ENCODE measurements at places on chromosomes 1 and 21. TPM values are rescaled to one million over a fixed set of nuclear protein-coding genes. Genes with fewer than 3 reads are reported as not detected.

Gene CELA3B
- not detected for total RNA-seq

Gene CYP4A22
- not detected for total RNA-seq

DNA sequence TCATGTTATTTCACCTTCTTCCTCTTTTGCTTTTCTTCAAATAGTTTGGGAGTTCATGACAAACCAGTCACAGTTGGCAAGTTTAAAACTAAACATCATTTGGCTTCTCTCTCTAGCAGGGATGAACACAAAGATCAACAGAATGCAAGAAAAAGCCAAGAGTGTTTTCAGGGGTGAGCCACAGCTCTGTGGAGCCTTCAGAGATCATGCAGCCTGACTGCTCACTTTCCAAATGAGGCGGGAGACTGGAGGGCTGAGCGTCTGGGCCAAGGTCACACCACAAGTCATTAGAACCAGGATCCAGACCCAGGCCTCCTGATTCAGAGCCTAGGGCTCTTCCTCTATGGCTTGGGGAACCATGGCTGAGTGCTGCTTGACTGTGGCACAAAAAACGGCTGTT is 2.7 kb downstream of the DPT start:
- no peak for DNase-seq

DNA sequence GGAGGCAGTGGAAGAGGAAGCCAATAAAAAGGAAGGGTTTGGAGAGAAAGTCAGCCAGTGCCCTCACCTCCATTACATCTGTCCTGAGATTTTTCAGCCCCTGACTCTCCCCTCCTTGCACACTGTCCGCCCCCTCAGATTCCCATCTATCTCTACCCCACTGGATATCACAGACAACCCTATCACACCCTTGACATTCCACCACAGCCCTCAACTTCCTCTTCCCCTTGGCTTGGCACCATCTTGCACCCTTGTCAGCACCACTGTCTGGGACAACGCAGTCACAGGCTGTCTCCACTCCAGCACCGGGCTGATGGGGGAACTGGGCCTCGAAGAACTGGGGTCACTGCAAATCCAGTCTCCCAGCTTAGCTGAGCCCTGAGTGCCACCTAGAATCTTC is 14.2 kb upstream of the PLEKHA6 start:
- DNase-seq = no peak

GRCh38 chr1:106620521-106620954 is 435.9 kb upstream of the PRMT6 start:
- no peak for DNase-seq

- no peak for DNase-seq
Observed at GRCh38 chr1:12542138-12542465, 75.9 kb downstream of the DHRS3 start.

DNA sequence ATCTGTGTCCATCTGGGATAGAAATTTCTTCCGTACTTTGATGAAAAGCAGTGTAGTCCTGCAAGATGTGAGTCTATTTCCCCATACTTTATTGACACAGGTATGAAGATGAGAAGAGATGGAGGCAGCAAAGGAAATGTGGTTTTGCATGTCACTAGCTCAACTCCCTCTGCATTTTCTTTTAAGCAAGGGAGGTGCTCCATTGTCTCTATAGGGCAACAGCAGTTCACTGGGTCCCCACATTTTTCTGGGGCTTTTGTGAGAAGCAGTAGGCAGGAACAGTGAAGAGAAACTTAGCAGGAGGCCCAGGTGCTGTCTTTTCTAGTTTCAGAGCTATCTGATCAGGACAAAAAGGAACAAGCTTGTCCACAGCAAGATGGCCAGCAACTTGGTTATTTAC is 37.1 kb downstream of the C21orf91 start:
- DNase-seq = no peak

Gene GPR52
- total RNA-seq = 3.5 TPM

DNA sequence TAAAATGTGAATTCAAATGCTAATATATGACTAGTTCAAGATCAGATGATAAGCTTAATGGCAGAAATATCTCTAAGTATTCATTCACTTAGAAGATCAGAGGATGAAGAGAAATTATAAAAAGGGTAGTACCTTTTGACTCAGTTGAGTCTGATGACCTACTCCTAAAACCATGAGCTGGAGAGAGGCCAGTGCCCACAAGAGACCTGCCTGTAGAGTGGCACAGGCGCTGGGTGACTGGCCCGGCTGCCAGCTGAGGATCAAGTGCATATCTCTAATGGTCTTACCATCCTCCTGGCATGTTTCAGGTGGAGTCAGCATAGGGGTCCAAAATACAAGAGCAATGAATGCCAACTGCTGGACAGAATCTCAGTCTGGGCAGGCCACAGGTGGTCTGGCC is 14.1 kb downstream of the DDAH1 start:
- DNase-seq = no peak

Gene INKA2
- total RNA-seq = 1.6 TPM

GRCh38 chr1:220149742-220150141 is 55.8 kb downstream of the IARS2 start:
- no peak for DNase-seq

DNA sequence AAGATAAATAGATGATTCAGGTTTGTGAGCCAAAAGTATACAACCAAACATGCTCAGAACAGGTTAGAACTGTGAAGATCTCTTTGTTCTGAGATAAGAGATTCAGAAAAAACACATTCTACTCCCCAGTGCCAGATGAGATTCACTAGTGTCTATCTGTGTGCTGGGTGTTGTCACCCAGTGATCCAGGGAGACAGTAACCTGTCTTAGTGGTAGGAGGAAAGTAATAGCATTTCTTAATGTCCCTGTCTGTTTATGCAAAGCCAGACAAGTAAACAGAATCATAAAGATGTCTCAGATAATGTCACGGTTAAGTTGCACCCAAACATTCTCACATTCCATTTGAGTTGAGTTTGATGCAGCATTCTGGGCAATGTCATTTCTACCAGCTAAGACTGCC is 18.9 kb upstream of the NKAIN1 start:
- no peak for DNase-seq

Gene KMO
- total RNA-seq = not detected

- DNase-seq = no peak
Observed at GRCh38 chr21:23111070-23111600, 2112.9 kb downstream of the NCAM2 start.

DNA sequence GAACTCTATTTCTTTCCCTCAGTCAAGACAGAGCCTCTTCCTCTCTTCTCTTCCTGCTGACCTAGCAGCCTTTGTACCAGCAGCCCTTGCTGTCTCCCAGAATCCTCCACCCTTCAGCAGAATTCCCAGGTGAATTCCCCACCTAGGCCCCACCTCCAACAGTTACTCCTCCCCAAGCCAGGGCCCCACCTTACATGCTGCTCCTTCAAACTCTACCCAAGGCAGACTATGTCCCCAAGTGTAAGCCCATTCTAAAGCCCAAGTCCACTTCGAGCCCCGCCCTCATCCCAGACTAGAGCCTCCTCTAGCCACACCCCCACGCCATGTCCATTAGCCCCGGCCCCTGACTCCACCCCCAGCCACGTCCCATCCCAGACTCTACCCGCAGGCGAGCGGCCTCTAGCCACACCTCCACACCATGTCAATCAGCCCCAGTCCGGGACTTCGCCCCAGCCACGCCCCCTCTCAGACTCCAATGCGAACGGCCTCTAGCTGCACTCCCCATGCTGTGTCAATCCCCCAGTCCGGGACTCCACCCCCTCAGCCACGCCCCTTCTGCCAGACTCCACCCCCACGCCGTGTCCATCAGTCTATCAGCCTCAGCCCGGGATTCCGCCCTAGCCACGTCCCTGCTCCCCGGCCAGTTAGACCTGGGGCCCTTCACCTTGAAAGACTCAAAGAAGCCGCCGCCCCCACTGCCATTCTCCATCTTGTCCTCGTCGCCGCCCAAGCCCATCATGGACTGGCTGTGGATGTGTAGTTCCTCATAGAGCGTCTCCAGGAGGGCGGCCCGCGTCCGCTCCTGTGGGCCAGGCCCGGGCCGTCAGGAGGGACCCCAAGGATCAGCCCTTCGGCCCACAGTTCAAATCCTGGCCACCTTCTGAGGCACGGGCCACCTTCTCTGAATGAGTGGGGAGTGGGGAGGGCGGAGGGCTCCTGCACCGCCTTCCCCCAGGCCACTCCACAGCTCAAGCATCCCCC is 61.3 kb downstream of the RAP1GAP start:
- peak; percentile 46 for DNase-seq

GRCh38 chr1:107525145-107525544 is 384.3 kb downstream of the NTNG1 start:
- DNase-seq = no peak

DNA sequence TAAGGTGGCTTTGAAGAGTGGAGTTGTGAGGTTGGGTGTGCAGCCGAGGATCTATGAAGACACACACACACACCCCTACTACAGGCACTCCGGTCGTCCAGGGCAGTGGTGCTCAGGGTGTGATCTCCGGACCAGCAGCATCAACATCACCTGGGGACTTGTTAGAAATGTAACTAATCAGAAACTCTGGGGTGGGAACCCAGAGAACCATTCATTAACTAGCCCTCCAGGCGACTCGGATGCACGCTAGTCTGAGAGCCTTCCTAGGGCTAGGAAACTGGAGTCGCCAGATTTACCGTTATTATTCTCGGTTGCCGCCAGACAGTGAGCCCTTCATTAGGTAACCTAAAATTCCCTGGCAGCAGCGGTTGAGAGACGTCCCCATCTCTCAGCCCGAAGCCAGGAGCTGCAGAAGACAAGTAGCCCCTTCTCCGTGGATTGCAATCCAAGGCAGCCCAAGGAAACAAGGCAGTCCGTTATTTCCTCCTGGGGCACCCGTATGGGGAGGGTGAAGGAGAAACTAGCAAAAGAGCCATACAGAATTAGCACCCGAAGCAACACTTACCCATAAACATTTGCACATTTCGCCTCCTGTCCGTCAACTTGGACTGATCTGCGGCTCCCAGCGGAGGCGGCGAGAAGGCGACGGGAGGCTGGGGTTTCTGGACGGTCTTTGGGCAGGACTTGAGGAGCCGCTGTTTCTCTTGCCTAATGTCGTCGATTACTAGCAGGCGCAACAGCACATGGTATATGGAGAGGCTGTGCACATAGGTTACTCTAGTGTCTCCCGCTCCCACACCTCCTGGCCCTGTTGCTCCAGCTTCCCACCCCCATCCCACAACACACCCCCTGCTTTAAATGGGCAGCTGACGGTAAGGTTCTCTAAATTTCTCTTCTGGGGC is 2.9 kb upstream of the CCN1 start:
- peak; percentile 38 for DNase-seq

Gene TIE1
- total RNA-seq = 0.75 TPM

DNA sequence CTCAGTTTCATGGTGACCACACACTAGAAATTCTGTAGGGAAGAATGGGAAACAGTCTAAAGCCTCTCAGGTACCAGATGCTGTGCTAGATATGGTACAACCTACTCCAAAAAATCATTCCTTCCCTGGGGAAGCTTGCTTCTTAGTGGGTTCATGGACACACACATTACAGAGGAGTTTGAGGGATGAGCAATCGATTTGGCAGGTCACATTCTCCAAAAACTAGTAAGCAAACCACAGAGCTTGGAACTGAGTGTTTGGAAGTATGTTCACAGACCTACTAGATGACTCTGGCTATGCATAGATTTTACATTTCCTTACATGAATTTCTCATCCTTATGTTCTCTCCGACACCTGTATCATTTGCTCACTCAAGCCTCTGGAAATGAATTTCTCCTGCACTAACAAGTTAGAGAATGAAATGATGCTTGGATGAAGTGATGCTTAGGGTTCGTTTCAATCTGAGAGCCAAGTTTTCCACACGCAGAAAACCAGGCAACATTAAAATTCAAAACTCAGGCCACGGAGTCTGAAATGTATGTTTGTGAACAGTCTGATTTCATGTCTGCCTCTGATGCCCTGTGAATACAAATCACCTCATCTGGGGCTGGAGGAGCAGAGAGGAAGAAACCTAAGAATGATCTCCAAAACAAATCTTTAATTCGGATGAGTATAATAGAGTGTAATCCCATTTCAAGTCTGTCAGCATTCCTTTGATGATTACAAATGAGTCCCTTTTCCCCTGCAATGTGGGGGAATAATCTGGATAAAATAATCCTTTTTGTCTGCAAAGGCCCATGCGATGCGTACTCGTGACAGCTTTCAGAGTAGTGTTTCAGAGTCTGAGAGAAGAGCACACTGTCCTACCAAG is 11.0 kb downstream of the EVA1C start:
- no peak for DNase-seq

GRCh38 chr21:40839521-40839920 is 7.4 kb downstream of the DSCAM start:
- no peak for DNase-seq

Gene OLIG1
- total RNA-seq = not detected

GRCh38 chr1:119958223-119958622 is 61.9 kb upstream of the ADAM30 start:
- DNase-seq = no peak

DNA sequence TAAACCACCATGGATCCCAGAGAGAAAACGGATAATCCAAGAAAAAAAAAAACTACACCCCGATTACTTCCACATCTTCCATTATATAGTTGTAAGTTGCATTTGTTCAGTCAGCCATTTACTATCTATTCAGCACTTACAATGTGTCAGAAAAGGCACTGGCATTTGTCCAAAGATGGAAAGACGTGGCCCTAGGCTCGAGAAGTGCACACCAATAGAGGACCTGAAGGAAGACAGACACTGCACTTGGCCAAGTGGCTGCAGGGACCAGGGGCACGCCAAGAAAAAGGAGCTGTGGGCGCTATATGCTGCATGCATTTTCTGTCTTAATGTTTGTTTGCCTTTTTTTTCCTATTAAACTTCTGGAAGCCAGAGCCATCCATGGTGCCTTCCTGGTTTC is 45.2 kb upstream of the LYST start:
- no peak for DNase-seq

DNA sequence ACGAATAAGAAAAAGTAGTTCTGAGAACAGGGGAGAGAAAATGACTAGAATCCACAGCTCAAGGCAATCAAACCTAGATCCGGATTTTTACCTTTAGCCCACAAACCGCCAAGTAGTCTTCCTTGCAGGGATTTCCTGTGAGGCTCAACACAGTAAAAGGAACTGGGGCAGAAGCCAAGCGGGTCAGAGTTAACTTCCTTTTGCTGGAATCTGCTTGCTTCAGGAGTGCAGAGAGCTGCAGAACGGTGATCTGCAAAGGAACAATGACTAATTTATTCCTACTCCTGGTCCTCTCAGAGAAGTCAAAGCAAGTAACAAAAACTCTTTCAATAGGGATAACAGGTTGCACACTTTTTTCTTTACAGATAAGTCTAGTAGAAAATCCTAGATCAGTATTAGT is 53.4 kb downstream of the UBR4 start:
- no peak for DNase-seq

GRCh38 chr1:95548211-95548610 is 314.2 kb downstream of the RWDD3 start:
- no peak for DNase-seq

DNA sequence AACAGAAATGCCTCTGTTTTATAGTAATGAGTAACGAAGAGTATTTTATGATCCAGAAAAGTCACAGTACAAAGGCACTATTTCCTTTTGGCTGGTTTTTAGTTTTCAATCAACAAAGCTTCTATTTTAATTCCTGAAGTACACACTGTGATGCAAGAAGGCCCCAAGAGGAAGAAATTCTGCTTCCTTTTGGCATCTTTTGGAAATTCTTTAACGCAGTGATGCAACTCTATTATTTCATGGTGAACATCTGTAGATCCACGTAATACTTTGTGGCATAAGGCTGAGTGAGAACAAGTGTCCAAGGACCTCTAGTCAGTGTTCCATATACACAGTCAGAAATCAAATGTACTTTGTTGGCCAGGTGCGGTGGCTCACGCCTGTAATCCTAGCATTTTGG is 137.5 kb downstream of the TGFB2 start:
- DNase-seq = no peak

Gene DENND2D
- total RNA-seq = 299 TPM
